Left kidney (tissue), 8 donors: ENCODE measurements at places on chromosomes 4 and X. TPM values are rescaled to one million over a fixed set of nuclear protein-coding genes. Genes with fewer than 3 reads are reported as not detected.

JADE1 gene
- polyA plus RNA-seq, result 50.3 TPM

PAGE4 gene
- 0.30 TPM for polyA plus RNA-seq

SHISA3 gene
- polyA plus RNA-seq, result 97.9 TPM

RBM46 gene
- polyA plus RNA-seq, result 0.05 TPM

PQBP1 gene
- 75.5 TPM for polyA plus RNA-seq

TCEAL2 gene
- 27.1 TPM for polyA plus RNA-seq

PAGE2B gene
- 0.32 TPM for polyA plus RNA-seq

SHROOM4 gene
- polyA plus RNA-seq, result 22.0 TPM

DUSP21 gene
- not detected for polyA plus RNA-seq
